ENCODE measurements at places on chromosomes 3 and 15.

DNA sequence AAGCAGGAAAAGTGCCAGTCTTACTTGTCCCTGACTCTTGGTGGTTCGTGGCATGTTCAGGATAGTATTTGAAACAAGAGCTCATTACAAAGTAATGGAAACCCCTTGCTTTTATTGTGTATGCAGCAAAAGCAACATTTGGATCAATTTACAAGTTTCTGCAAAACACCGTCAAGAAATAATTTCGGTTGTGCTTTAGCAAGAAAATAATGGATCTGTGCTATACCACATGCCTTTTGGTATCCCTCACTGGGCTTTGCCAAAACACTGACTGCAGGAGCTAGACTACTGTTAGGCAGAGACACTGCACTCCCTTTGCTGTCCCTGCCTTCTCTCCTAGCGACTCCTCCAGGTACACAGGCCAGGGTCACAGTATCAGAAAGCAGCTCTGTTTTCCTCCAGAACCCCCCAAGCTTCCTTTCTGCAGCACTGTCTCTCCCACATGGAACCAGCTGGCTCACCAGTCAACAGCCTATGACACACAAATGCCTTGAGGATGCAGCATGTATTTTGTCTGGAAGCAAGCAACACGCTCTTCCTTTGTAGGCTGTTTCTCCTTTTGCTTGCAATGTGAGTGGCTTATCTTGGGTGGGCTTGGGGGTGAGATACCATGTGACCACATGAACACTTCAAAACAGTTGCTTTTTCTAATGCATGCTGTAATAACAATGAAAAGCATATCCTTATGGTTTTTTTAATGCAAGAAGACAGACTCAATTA, 111.4 kb downstream of the PGPEP1L start:
- no peak for DNase-seq

DNA sequence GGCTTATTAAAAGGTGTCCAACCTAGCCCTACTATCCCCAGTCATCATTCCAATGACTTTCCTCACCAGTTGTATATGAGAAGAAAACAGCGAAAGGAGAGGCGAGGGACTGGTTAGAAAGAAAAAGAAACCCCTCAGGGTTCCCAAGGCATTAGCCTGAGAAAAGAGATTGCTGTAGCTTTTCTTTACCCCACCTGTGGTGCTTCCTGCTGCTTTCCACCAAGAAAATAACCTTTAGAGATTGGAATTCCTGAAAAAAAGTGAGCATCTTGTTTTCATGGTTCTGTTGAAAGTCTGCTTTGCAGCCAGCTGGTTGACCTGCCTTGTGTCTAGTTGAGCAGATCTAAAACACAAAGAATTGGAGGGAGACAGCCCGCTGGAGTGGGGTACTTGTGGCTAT, 196.4 kb downstream of the CADPS start:
- no peak for DNase-seq

GRCh38 chr3:73563896-73564582, 60.7 kb downstream of the PDZRN3 start:
- DNase-seq, result no peak

DNA sequence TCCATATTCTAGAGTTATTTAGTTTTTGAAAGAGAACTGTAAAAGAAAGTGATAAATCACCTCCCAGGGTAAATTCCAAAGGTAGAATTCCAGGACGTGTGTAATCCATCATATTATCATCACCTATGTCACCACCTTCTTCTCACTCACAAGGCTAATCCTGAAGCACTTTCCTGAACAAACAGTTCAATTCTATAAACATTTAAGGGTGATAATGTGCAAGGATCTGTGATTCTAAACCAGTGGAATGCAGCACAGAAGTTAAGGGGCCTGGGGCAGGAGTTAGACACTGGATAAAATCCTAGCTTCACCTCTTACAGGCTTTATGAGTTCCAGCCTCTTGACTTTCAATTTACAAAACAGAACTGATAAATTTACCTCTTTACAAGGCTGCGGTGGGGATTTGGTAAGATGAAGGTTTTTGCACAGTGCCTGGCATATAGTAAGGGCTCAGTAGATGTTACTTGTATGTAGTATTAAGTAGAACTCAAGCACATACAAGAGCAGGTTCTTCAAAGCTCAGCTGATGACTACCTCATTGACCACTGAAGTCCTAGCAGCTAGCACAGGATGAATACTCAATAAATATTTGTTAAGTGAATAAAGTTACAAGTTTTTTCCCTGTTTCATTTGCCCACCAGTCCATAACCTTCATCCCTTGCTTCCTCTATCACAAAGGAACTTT, 47.3 kb upstream of the CCDC80 start:
- no peak for DNase-seq

DNA sequence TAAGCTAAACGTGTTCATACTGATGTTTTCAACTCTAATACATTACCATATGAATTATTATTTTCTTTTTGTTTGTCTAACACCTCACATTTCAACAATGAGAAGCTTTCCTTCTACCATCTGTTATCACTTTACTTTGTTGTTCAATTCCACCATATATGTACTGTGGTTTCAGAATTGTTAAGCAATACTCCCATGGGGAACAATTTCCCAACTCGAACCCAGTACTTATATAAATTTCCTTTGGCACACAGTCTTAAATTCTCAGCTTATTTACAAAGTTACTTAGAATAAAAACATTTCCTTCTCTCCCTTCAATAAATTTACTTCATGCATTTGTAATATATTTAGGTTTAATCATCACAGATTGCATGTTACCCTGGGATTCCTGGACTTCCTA, 1764.4 kb downstream of the OTOL1 start:
- no peak for DNase-seq

GRCh38 chr3:151281671-151282324, 3.5 kb upstream of the P2RY14 start:
- DNase-seq, result no peak

DNA sequence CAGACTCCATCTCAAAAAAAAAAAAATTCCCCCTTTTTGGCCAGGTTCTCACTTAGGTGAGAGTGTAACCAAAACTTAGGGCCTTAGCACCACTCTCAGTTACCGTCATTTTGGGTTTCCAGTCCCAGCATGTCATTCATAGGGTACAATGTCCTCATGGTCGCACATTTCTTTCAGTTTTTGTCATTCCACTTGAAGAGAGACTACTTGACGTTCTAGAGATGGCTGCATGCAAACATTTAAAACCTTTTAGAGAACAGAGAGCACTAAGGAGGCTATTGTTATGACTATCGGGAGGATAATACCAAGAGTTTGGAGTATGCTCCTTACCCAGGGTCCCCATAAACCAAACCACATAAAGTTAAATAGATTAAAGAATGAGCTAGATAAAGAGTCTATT, 37.9 kb upstream of the THUMPD3 start:
- DNase-seq, result no peak

DNA sequence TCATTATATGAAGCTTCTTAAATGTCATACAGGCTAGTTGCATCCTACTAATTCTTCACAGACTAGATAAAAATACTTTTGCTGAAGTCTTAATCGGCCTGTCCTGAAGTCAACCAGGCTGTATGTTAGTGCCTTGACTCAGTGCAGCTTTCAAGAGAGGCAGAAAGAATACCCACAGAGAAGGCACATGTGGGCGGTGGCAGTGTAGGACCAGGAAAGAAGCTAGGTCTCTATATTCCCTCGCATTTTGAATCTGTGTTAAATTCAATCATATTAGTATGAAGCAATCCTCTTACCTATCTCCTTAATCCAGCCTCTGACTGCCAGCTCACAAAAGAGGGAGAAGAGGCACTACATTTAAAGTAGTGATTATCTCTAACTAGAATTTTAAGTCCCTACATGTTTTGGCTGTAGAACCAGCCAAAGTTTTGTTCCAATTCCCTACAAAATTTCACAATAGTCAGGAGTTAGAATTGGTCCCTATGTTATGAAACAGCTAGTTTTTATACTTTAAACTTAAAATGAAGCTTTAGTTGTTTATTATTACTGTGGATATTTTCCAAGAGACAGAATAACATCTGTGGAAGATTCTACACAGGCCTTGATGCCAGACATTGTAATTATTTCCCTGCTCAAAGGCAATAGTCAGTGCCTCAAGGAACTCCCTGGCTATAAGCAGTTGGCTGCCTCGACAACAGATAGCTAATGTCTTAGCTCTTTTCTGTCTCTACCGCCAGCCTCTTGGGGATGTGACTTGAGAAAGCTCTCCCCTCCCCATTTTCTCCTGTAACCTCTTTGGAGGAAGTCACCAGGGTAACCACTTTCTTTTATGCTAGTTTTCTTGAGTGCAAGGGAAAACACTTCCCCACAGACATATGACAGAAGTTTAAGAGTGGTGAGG, 31.9 kb downstream of the CRTC3 start:
- no peak for DNase-seq

GRCh38 chr3:196803891-196804468, 63.7 kb upstream of the SENP5 start:
- no peak for DNase-seq

DNA sequence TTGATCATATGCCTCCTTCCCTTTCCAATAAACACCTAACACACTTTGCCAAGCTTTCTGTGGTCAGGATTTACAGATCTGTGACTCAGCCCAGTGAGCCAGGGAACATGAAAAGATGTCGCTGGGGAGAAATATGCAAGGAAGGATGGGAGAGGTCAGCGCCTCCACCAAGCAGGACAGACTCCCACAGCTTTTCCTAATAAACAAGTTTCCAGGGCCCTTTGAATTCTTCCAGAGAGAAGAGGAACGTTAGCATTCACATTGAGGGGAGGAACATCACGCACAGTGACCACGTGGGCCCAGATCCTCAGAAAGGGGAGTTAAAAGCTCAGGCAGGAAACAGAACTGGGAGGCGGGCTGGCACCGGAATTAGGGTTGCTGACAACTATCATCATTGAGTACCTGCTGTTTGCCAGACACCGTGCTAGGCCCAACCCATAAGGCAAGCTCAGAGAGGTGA, 33.3 kb upstream of the MRPS22 start:
- no peak for DNase-seq

GRCh38 chr3:114942773-114943172, 204.3 kb downstream of the ZBTB20 start:
- no peak for DNase-seq

DNA sequence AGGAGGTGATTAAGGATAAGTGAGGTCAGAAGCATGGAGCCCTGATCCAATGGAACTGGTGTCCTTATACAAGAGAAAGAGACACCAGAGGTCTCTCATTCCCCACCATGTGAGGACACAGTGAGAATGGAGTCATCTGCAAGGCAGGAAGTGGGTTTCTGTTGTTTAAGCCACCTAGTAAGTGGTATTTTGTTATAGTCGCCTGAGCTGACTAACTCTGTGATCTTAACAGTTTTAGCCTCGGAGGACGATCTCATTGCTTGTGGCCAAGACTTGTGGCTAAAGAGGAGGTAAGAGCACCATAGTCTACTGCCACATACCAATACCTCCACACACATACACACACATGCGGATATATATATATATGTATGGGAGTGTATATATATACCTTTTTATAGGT, 73.8 kb downstream of the MCTP2 start:
- no peak for DNase-seq

GRCh38 chr3:183132409-183132808, 30.1 kb downstream of the LAMP3 start:
- DNase-seq, result no peak

DNA sequence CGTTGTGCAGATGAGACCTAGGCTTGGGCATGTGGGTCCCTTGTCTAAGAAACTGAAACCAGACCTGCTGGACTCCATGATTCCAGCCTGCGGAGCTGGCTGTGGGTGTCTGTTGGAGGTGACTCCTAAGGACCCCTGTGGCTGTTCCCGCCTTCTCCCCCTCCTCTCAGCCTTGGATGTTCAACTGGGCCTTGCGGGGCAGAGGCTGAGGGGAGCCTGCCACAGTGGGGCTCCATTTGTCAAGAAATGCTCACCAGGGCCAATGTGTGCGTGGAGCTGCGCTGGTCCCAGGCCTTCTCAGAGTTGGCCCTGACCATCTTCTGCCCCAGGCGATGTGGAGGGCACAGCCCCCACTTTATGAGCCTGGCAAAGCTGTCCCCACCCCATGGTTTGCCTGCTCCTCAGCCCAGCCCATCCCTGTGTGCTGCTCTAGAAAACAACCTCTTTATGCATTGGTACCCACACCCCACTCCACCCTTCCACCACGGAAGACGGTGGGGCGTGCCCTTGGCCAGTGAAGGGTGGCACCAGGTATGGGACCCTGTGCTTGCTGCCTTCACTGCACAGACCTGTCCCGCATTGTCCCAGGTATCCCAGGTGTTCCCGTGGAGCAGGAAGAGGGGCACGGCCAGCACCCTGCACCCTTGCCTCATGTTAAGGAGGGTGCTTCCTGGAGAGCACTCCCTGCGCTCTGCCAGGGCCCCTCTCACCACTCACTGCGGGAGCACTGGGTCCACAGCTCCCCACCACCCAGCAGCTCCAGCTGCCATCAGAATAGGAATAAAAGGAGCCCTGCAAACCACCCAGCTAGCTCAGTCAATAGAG, 7.9 kb downstream of the MESP2 start:
- no peak for DNase-seq

GRCh38 chr15:38300395-38300794, 47.8 kb downstream of the SPRED1 start:
- no peak for DNase-seq

DNA sequence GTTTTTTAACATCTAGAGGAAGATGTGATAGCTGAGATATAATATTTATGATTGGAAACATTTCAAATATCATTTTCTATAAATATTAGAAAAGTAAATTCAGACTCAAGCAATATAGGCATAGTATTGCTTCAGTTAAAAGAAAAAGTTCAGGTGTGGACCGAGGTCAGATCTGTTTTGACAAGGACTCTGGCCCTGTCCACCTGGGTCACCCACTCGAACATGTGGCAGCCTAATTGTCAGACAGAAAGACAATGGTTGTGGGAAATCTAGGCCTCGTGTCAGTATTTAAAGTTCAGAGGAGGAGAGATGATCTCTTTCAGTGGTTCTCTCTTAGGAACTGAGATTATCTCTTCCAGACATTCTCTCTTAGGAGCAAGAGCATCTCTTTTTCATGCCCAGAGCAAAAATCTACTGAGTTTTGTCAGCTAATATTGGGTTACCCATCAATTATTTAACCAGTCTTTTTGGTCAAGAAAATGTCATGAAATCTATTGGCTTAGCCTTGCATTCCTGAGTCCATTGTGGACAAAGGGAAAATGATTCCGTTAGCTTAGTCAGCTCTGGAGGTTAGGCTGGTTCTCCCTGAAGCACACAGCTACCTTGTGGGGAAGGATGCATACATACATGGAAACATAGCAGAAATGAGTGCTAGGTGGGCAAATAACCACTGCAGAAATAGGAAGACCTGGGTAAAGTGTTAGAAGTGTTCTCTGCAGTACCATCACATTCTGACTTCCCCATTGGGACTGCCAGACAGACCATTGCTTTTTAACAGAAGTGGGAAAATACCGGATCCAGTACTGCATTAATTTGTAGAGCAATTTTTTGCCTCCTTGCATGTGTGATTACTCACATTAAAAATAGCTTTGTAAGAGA, 343.3 kb downstream of the GRM7 start:
- DNase-seq, result no peak

- DNase-seq, result no peak
Observed at GRCh38 chr3:127027811-127028548, 45.1 kb downstream of the PLXNA1 start.

DNA sequence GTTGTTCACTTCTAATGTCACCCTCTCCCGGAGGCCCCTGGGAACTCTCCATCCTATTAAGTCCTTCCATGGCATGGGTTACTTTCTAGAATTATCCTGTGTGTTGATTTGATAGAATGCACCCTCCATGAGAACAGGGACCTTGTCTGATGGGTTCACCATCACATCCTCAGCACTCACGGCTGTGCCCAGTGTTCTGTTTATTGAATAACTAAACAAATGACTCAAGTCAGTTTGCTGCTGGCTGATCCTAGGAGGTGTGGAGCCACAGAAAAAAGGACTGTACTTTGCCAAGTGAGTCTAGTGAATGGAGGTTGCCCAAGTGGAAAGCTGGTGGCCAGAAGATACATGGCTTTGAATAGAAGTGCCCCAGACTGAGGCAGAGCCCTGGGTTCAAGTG, 48.5 kb upstream of the RAB6B start:
- DNase-seq, result no peak

- DNase-seq, result peak; percentile 2
Observed at GRCh38 chr3:126522363-126522788, 1.6 kb upstream of the CHST13 start.
